ENCODE measurements at places on chromosomes 1 and 21.

- no peak for DNase-seq
These were observed 8.4 kb upstream of the UBE2U start for GRCh38 chr1:64195081-64195395.

DNA sequence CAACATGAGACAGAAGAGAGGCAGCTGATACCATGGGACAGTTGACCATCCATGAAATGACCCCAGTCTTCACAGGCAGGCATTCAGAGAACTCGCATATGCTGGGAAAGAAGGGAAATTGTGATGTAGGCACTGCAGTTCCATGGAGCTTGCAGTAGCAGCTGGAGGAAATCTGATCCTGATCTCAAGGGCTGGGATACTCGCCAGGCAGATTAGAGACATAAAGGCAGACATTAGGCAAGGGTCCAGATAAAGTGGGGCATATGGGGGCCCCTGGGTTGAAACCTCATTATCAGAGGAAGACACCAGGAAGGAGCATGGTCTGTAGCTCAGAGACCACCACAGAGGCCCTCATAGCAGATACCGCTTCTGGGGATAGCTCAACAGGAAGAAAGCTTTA is 48.7 kb upstream of the TNR start:
- no peak for DNase-seq

GRCh38 chr1:5522531-5523145 is 469.6 kb downstream of the NPHP4 start:
- peak; percentile 5 for DNase-seq

GRCh38 chr1:25590096-25590824 is 26.3 kb upstream of the MAN1C1 start:
- no peak for DNase-seq

GRCh38 chr1:226738421-226738994 is 574 bp downstream of the ITPKB start:
- peak; percentile 48 for DNase-seq

DNA sequence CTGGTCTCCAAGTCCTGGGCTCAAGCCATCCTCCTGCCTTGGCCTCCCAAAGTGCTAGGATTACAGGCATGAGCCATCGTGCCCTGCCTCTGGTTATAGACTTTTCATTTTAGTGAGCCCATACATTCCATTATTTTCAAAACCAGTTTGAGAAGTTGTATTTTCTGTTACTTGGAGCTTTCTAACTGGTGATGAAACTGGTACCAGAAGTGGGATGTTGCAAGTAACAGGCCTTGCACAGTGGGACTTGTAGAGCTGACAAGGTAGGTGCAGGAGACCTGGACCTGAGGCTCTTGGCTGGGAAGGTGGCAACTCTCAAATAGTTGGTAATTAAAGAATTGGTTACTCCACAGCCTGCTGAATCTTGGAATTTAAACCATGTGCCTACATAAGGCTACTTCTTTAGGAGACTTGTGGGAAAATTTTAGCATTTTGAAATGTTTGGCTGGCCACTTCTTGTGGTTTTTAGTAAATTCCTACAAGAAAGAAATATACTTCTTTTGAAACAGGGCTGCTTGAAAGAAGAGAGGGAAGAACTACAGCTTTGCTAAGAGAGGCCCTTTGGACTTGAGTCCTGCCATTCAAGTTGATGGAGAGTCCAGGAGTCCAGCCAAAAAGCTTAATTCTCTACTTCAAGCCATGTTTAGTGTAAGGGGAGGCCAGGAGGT is 9.8 kb upstream of the ALPL start:
- DNase-seq = no peak

DNA sequence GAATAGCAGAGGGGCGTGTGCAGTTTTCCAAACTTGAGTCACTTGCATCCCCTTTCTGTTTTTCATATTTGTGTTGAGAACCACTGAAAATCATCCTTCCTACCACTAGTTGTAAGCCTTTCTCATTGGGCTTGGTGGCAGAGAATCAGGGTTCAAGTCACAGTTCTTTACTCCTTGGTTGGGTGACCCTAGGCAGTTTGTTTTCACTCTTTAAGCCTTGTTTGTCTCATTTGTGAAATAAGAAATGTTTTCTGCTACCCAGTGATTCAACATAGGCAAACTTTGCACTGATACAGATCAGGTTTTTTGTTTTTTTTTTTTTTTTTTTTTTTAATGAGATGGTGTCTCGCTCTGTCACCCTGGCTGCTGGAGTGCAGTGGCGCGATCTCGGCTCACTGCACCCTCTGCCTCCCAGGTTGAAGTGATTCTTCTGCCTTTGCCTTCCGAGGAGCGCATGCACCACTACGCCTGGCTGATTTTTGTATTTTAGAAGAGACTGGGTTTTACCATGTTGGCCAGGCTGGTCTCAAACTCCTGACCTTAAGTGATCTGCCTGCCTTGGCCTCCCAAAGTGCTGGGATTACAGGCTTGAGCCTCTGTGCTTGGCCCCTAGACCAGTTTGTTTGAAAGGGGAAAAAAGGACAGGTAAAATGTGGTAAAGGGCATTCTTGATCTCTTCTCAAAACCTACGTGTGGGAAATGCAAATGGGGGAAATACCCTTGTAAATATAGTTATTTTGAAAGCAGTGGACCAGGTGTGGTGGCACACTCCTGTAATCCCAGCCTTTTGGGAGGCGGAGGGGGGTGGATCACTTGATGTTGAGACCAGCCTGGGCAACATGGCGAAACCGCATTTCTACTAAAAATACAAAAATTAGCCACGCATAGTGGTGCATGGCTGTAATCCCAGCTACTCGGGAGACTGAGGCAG is 3.2 kb downstream of the CLIC4 start:
- DNase-seq = no peak

- no peak for DNase-seq
These were observed 91.6 kb upstream of the UBE2U start for GRCh38 chr1:64111787-64112186.

GRCh38 chr1:2460996-2461751 is 14.9 kb upstream of the PLCH2 start:
- no peak for DNase-seq

- no peak for DNase-seq
These were observed 42.1 kb upstream of the ZP4 start for GRCh38 chr1:237932816-237933215.

DNA sequence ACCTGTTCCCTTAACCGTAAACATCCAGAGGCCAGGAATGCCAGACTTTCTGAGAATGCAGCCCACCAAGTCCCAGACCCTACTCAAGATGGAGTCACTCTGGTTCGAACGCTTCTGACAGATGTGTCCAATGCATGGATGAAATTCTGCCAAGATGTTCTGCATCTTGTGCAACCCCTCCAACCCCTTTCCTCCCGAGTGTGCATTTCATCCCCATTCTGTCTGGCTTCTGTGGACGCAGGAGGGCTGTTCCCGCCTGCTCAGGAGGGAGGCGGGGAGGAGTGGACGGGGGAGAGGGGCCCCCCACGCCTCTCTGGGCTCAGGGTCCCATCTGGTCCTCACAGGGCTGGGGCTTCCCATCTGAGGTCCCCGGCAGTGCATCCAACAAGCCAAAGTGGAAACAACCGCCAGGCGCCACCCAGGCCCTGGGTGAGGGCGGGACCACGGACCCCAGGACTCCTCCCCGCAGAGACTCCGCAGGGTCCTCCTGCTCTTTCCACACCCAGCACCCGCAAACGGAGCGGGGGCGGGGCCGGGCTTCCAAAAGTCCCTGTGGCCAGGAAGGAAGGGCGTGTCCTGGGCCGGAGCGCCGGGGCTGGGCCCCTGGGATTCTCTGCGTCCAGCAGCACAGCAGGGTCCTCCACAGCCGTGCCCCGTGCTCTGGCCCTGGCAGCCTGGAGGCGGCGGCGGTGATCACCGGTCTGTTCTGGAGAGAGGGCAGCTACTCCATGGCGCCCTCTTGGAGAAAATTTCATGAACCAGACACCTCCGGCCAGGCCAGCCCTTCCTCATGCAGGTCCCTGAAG is 27.8 kb upstream of the SUMO3 start:
- DNase-seq = peak; percentile 58

DNA sequence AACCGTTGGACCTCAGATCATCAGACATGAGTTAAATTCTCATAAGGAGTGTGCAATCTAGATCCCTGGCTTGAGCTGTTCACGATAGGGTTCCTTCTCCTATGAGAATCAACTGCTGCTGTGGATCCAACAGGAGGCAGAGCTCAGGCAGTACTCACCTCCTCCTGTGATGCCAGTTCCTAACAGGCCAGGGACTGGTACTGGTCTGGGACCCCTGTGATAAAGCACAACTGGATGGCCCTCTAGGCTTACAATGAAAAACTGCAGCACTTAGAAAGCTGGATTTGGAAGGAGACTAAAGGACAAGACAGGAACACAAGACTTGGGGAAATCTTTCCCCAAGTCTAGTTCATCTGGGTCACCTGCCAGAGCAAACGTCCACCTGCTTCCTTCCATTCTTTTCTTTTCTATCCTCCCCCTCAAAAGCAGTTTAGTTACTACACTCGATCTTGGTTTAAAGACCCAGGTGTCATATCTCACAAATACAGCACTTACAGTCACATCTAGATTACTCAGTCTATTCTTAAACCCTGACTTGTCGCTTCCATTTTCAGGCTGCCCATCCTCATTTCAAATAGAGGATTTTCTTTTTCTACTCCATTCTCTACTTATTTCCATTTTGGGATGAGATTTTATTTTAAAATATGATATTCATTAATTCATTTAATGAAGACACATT is 59.8 kb downstream of the PTPN14 start:
- no peak for DNase-seq

DNA sequence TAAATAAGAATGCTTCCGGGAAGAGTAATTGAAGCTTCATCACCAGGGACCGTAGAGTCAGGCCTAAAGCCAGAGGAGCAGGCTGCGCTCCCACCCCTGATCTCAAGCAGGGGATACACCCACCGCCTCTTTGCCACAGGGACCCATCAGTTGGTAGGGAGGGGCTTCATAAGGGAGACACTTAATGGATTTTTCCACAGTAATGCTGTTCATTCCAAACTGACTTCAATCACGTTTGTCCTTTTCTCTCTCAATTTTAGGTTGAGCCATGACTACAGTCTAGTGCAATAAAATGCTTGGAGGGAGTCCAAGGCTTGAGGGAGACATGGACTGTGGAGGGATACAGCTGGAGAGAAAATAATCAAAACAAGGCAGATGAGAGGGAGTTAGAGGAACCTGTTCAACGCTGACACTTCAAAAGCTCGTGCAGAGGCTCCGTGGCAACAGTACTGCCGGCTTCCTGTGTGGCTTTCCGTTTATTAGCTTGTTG is 111.5 kb downstream of the SEC16B start:
- no peak for DNase-seq

- no peak for DNase-seq
These were observed 48.3 kb downstream of the LRRC8C start for GRCh38 chr1:89681045-89681729.

- no peak for DNase-seq
These were observed 28.4 kb downstream of the AGO3 start for GRCh38 chr1:35959304-35959703.

DNA sequence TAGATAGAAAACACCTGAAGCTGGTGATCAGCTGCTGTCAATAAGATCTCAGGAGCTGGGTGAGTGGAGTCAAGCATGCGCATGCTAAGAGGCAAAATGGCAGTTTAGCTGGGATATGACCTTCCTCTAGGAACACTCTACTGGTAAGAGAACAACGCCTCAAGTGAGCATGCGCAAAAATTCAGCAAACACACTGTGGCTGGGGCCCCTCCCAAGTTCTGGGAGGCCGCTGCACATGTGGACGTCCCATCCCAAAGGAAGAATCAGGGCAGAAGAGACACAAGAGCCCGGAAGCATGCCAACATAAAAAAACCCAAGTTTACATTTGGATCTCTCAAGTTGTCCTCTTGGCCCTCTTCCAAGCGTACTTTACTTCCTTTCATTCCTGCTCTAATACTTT is 126.3 kb upstream of the F3 start:
- no peak for DNase-seq

GRCh38 chr1:30213936-30214335 is 509.4 kb downstream of the MATN1 start:
- no peak for DNase-seq

DNA sequence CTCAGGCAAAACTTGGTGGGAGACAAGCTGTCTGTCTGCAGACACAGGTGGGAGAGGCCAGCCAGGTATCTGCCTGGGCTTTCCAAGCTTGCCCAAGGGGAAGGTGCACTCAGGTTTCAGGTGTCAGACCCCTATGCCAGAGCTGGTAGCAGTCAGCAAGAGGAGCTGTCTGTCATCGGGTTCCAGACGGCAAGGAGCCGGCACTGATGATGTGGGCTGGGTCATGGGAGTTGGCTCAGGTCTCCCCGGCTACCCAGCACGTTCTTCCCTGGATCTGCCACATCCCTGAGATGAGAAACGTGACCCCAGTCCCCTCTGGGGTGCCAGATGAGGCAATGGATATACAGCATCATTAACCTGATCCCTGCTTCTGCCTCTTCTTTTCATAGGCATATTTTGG is 23.0 kb downstream of the TMCC2 start:
- DNase-seq = no peak

- DNase-seq = no peak
These were observed 146.3 kb downstream of the HLX start for GRCh38 chr1:221025501-221025900.

GRCh38 chr1:48236716-48237470 is 14.4 kb downstream of the SLC5A9 start:
- DNase-seq = peak; percentile 27

GRCh38 chr1:167578939-167579521 is 25.5 kb upstream of the CREG1 start:
- no peak for DNase-seq

GRCh38 chr1:175471039-175471800 is 272.2 kb downstream of the TNR start:
- DNase-seq = no peak
